Forelimb muscle (tissue), 1 donor: ENCODE measurements at places on chromosomes 1 and 21. TPM values are rescaled to one million over a fixed set of nuclear protein-coding genes. Genes with fewer than 3 reads are reported as not detected.

DNA sequence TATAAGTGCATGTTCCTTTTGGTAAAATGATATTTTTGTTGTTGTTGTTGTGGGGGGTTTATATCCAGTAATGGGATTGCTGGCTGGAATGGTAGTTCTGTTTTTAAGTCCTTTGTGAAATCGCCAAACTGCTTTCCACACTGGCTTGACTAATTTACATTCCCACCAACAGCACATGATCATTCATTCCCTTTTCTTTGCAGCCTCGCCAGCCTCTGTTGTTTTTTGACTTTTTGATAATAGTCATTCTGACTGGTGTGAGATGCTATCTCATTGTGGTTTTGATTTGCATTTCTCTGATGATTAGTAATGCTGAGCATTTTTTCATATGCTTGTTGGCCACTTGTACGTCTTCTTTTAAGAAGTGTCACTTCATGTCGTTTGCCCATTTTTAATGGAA, 188.5 kb upstream of the CHRM3 start:
- DNase-seq, result no peak

The ANGEL2 gene
- polyA plus RNA-seq, result 28.2 TPM

DNA sequence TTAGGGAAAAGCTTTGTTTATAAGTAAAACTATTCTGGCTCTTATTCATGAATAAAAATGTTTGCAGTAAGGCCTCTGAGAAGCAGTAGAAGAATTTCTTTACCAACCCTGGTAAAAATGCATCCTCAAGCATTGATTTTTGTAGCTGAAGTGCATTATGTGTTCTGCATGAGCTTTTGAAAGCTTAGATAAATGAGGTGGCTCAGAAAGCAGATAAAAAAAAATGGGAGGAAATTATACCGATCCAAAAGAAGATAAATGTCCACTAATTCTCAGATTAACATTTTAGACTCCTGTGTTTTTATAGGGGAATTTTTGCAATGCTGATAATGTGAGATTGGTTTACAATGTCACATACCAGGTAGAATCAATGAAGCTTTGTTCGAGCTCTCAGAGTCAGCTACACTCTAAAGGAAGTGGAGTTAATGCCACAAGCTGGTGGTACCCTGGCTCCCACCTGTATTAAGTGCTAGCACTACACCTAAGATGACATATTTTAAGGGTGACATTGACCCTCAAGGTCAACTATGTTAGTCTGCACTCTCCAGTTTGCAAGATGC, 85.5 kb upstream of the SELENON start:
- no peak for DNase-seq

GRCh38 chr21:34546542-34546941, 34.5 kb upstream of the KCNE1 start:
- DNase-seq, result no peak

- DNase-seq, result no peak
These were observed 2.3 kb downstream of the EPS8L3 start for GRCh38 chr1:109761227-109762038.

GRCh38 chr1:47565092-47565491, 127.2 kb downstream of the FOXD2 start:
- no peak for DNase-seq

The LAD1 gene
- polyA plus RNA-seq, result 11.9 TPM

- no peak for DNase-seq
These were observed 70.2 kb downstream of the EDEM3 start for GRCh38 chr1:184684285-184685074.

GRCh38 chr1:62013264-62013663, 181.4 kb upstream of the L1TD1 start:
- DNase-seq, result no peak

GRCh38 chr1:43427524-43427923, 26.2 kb downstream of the HYI start:
- no peak for DNase-seq

DNA sequence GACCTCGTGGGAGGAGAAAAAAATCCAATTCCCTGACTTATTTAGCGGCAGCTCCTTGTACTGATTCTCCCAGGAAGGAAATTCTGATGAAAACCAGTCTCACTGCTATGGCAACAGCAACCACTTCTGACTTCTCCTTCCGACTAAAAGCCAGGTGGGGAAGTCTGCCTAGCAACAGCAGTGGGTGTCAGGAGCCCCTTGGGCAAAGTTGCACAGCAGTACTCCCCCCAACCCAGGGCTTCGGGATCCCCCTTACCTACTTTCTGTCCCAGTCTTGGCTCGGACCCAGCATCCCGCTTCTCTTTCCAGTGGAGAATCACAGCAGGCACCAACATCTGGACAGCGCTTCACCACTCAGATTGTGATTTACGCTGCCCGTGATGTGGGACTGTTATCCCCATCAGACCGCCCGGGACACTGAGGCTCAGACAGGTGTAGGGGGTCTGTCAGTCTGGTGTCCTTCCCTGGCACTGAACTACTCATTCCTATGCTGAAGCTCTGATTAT, 24.6 kb downstream of the NKAIN1 start:
- no peak for DNase-seq
